ENCODE measurements at places on chromosomes 7 and 10.

- no peak for DNase-seq
Observed at GRCh38 chr7:114997487-114998404, 75.9 kb downstream of the MDFIC start.

GRCh38 chr10:80855348-80855971 lies 317.8 kb downstream of the SH2D4B start:
- DNase-seq = no peak

GRCh38 chr7:300048-300447 lies 10.1 kb downstream of the FOXL3 start:
- no peak for DNase-seq

DNA sequence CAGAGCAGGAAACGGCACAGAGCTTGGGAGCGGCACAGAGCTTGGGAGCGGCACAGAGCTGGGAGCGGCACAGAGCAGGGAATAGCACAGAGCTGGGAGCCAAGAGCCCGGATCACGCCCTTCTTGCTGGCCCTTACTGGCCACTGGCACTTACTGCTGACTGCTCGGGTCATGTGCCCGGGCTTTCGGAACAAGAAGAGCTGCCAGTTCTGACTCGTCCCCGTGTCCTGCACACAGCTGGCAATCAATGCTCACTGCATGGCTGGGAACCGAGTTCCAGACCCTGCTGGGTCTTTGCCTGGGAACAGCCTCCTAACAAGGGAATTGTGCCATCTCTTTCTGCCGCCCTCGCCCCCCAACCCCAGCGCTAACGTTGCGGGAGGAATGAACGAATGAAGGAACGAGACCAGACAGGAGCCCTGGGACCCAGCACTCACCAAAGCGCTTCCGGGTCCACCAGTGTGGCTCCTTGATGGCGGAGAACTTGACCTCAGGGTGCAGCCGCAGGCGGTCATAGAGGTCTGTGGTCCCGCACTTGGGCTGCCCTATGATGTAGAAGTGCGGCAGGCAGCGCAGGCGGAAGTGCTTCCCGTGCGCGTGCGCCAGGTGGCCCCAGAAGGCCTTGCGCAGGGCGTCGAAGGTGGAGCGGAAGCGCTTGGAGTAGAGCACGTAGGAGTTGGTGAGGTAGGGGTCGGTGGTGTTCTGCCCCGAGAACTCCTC lies 49.1 kb downstream of the CHST15 start:
- DNase-seq = no peak

GRCh38 chr10:19824381-19825342 lies 8.4 kb downstream of the PLXDC2 start:
- DNase-seq = no peak

GRCh38 chr7:18384491-18385143 lies 110.9 kb upstream of the HDAC9 start:
- DNase-seq = no peak

DNA sequence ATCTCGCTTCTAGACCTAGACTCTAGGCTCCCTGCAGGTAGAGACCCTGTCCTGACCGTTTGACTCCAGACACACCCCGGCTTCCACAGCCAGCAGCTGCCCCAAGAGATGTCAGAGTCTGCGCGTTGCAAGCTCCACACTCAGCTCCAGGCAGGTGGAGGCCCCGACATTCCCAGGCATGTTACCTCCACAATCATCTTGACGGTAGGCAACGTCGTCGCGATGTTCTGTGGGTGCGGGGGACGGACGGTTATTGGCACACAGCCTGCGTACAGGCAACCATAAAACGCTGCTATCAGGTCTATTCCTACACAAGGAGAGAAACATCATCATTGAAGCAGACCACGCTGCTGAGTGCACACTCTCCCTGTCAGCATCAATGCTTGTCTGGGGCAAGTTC lies 213.2 kb downstream of the ZMYND11 start:
- no peak for DNase-seq

- DNase-seq = no peak
Observed at GRCh38 chr10:22217842-22218241, at the start of gene EBLN1. TSS of gene EBLN1 (minus strand) at chr10:22218015. CDS start at chr10:22209983, 8,032 bp downstream.

- DNase-seq = no peak
Observed at GRCh38 chr7:106010331-106010730, 47.3 kb downstream of the CDHR3 start.

- no peak for DNase-seq
Observed at GRCh38 chr7:69738396-69738951, 140.2 kb downstream of the AUTS2 start.

DNA sequence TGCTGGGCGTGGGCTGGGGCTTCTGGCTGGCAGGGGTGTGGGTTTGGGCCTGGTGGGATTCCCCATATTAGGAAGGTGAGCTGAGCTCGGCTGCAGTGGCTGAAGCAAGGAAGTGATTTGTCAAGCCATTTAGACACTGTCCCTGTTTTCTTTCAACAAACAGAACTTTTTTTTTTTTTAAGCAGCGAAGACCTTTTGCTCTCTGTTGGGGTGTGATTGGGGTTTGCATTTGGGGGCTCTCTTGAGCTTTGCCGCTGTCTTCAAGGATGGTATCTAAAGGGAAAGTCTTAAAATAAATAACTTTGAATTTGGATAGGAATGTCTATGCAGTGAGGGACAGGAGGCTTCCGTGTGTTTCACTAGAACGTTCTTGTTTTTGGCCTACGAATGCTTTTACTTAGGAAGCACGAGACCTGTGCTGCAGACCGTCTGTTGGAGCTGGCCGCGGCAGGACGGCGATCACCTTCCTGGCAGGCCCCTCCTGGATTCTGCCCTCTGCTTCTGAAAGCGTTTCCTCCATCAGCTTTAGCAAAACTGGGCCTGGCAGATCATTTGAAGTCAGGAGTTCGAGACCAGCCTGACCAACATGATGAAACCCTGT lies 43.9 kb downstream of the FOXK1 start:
- no peak for DNase-seq

GRCh38 chr10:28837613-28838390 lies 160.5 kb downstream of the BAMBI start:
- DNase-seq = no peak

DNA sequence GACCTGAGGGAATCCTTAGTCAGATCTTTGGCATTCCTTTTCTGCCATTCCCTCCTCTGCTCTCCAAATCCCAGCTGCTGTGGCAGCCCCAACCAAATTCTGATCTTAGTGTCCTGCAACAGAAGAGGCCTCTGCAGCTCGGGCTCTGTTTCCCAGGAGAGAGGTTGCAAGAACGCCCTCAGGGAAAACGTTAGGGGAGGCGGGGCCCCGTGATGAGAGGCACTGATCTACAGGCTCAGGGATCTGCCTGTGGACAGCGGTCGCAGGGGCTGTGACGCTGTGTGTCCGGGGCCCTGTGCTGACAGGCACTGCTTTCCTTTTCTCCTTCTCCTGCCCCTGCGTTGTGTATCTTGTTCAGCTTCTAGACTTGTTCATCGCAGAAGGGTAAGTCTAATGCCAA lies 57.3 kb upstream of the DPYSL4 start:
- no peak for DNase-seq

- peak; percentile 23 for DNase-seq
Observed at GRCh38 chr7:39609113-39609934, 14.0 kb upstream of the RALA start.

DNA sequence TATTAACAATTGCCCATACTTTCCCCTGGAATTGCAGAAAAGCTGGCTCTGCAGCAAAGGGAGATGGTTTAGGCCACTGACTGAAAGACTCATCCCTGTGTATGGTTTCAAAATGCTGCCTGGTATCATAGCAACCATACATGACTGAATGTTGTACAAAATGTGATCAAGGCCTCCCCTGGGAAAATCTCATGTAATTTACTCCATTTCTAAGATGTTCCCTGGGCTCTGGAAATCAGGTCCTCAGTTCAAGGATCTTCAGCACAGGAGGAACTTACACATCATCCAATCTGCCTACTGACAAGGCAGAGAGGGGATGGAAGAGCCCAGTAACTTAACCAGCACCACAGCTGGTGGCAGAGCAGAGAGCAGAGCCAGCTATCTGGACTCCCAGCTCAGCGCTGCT lies 111.8 kb downstream of the JAZF1 start:
- DNase-seq = no peak

DNA sequence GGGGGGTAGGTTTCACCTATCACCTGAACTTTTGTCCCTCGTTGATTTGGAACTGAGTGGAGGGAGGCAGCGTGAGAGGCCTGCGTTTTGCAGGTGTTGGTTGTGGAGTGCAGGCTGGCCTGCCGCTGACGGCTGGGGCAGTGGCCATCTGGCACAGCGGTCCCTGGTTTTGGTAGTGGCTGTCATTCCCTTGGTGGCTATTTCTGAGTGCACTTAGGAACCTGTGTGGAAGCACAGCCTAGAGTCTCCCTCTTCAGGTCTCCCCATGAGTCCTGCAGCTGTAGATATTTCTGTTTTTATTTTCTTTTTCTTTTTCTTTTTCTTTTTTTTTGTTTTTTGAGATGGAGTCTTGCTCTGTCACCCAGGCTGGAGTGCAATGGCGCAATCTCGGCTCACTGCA lies 129.2 kb downstream of the CUL2 start:
- DNase-seq = no peak

- DNase-seq = no peak
Observed at GRCh38 chr10:62113680-62114079, 155.0 kb downstream of the RTKN2 start.

- no peak for DNase-seq
Observed at GRCh38 chr7:141844256-141844655, 3.0 kb upstream of the PRSS37 start.

DNA sequence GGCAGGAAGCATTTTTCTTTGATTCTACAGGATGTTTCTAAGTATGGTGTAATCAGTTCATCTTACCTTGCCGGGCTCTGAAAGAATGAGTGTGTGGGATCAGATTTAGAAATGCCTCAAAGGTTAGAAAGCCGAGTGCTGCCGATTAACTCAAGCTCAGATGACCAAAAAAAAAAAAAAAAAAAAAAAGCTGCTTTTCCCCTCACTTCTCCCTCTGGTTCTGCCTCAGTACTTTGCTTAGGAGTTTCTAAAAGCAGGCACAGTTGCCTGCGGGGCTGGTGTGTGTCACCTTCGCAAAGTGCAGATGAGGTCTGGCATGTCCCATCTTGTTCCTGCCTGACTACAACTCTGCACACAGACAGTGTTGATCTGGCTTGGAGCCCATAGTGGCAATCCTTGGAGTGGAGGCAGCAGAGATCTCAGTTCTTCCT lies 47.0 kb downstream of the KIAA1217 start:
- DNase-seq = no peak

DNA sequence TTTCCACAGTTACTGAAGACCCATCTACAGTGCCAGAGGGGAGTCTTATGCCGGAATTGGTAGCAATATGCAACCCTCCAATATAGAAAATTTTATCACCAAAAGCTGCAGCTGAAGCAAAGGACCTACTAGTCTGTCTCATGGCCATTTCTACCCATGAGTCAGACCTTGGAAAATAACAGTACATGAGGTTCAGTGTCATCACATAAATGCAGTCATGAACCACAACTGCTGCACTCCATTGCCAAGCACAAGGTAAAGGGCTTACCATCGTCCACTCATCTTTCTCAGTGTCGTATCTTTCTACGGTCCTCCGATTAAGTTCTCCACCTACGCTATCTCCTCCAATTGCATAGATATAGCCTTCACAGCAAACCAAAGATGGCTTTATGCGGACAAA lies 21.8 kb downstream of the KBTBD2 start:
- no peak for DNase-seq

DNA sequence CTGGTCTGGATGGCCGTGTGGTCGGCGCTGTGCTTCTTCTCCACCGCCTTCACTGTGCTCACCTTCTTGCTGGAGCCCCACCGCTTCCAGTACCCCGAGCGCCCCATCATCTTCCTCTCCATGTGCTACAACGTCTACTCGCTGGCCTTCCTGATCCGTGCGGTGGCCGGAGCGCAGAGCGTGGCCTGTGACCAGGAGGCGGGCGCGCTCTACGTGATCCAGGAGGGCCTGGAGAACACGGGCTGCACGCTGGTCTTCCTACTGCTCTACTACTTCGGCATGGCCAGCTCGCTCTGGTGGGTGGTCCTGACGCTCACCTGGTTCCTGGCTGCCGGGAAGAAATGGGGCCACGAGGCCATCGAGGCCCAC lies 1.1 kb downstream of the FZD9 start:
- DNase-seq = no peak

GRCh38 chr7:142890874-142891485 lies 5.4 kb upstream of the TRPV6 start:
- no peak for DNase-seq

- DNase-seq = no peak
Observed at GRCh38 chr7:4549681-4550080, 132.4 kb upstream of the FOXK1 start.

GRCh38 chr10:26242706-26243350 lies 26.3 kb downstream of the GAD2 start:
- no peak for DNase-seq

- peak; percentile 78 for DNase-seq
Observed at GRCh38 chr7:92904244-92905131, 68.1 kb upstream of the CDK6 start.

- no peak for DNase-seq
Observed at GRCh38 chr7:96663871-96664445, 45.7 kb downstream of the SEM1 start.

GRCh38 chr10:132321726-132322125 lies 10.3 kb upstream of the LRRC27 start:
- no peak for DNase-seq

All from activated CD8-positive, alpha-beta memory T cell treated with anti-CD3 and anti-CD28 coated beads, Interleukin-2, amount 50 U/mL, for 4 hours (primary cell).